ENCODE measurements at places on chromosomes 7 and 10.

GRCh38 chr10:130885021-130885655, 426.4 kb downstream of the TCERG1L start:
- no peak for DNase-seq

- no peak for DNase-seq
These were observed 200.8 kb downstream of the ELMO1 start for GRCh38 chr7:37247861-37248260.

DNA sequence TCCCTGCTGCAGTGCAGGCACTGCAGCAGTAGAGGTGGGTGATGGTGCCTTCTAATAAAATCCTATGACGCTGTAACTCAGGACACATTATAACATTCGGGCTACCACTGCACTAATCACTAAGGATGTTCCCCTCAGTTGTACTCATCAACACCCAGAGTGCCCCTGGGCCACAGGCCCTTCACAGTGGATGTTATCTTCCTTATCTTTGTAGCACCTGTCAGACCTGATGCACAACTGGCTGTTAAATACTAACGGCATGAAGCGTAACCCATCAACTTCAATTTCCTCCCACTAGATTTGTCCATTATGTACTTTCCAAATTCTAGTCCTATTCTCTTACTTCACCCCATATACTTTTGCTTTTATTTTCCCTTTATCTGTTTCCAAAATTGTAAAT, 66.3 kb downstream of the PARD3 start:
- DNase-seq: no peak

GRCh38 chr7:144579687-144580086, 176.2 kb upstream of the NOBOX start:
- DNase-seq: no peak

DNA sequence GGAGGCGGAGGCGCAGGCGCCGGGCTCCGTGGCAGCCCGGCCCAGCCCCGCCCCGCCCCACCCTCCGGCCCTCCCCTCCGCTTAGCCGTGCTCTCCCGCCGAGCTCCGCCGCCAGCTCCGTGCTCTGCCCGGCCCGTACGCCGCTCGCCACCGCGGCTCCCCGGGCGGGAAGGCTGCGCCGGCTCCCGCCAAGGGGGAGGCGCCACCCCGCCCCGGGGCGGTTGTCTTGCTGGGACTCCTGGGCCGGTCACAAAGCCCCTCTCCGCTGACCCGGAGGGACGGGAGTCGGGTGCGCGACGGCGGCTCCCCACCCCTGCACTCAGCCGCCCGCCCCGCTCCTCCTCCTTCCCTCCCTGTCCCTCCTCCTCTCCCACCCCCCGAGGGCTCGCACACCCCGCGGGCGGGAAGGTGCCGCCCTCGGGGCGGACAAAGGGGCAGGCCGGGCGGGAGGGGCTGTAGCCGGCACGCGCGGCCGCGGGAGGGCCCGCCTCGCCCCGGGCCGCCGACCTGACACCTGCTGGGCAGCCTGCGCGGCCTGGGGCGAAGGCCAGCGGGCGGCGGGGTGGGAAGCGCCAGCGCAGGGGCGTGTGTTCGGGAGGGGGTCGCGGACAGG, 11.5 kb upstream of the SP8 start:
- peak; percentile 66 for DNase-seq

DNA sequence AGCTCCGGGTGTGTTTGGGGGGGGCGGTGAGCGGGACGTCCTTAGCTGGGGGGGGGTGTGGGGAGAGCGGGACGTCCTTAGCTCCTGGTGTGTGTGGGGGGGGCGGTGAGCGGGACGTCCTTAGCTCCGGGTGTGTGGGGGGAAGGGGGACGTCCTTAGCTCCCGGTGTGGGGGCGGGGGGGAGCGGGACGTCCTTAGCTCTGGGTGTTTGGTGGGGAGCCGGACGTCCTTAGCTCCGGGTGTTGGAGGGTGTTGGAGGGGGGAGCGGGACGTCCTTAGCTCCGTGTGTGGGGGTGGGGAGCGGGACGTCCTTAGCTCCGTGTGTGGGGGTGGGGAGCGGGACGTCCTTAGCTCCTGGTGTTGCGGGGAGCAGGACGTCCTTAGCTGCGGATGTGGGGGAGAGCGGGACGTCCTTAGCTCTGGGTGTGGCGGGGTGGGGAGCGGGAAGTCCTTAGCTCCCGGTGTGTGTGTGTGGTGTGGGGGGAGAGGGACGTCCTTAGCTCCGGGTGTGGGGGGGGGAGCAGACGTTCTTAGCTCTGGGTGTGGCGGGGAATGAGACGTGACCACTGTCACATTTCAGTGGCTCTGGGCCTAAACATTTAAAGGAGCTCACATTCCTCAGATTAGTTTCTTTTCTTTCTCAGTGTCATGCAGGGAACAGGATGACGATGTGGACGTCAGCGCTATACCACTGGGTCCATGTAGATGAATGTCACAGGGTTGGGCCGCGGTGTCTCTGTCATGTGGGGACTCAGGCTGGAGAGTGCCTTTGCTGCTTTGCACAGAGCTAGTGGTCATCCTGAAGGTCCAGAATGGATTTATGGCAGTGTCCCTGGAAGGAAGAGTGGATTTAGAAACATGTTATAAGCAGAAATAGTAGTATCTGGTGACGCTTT, 7.5 kb downstream of the DYNC2I1 start:
- no peak for DNase-seq

DNA sequence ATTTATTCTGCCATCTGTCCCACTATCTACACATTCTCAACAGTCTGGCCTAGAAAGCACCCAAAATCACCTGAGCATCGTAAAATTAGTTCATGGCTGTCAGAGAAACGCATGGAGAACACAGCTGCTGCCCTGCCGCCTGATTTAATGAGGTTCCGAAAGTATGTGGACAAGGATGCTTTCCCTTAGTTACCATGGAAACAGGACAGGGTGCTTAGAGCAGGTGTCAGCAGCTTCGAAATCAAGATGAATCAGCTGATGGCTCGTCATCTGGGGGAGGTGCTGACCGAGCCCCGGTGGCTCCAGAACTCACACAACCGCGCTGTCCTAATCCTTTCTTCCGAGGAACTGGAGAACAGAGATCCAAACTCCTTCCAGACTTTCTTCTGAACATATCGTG, 151.5 kb downstream of the TEX36 start:
- peak; percentile 72 for DNase-seq

DNA sequence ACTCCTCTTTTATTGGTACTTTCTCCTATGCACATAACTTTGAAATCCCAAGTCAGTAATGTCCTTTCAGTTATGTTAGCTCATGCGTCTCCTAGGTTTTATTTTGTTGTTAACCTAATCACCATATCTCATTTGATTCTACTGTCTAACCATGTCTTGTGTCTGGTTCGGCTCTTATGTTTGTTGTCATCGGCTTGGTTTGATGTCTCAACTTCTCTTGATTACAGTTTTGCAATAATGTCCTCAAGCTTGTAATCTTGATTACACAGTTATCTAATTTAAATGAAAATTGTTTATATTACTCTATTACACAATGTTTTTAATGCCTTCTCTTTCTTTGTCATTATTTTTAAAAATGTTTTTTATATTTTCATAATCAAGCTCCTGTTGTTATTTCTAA, 35.9 kb upstream of the SEMA3A start:
- no peak for DNase-seq

DNA sequence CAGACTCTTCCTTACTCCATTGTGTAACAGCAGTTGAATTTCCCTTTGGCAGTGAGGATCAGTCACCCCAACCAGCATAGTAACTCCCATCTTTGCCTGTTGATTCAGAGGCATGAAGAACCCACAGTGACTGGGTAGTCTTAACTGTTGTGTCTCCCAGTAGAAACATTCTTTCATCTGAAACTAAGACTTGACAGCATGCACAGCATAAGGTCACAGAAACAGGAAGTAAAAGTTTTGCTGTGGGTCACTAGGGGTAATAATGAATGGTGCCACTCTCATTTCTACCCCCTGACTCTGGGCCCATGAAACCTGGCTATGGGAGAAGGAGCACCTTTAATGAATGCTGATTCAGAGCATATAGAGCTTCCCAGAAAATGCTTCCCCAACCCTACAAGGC, 8.3 kb upstream of the FRMPD2 start:
- no peak for DNase-seq

DNA sequence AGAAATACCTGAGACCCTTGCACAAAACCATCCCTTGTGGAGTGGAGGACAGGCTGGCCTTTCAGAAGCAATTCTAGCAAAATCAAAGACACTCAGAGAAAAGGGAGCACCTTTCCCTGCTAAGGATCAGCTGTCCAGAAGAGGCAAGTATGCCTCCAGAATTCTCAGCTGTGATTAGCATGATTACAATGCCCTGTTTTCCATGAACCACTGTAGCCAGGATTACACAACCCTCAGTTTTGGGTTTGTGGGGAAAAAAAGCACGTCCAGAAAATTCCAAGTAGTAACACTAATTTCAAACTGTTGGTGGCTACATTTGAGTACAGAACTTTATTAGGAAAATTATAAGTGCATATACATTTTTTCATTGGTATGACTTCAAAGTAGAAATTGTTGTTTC, 15.0 kb downstream of the CXCL12 start:
- DNase-seq: no peak
